ENCODE measurements at places on chromosomes 3 and 15.

DNA sequence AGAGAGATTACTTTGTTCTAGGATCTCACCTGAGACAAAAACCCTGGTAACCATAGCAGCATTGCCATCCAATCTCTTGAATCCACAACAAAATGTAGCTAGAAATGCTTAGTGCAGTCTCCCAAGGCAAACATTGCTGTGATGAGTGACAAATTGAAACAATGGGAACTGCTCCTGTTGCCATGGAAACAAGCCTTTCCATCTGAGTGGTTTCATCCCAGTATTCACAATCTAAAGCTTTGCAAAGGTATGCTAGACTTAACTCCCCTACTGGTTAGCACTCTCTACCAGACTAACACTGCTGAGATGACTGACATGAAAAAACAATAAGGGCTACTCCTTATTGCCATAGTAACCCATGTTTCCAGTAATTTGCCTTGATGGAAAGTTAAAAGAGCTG is 172.6 kb upstream of the CNTN3 start:
- no peak for DNase-seq

- no peak for DNase-seq
Observed at GRCh38 chr15:43189296-43189695, 4.1 kb downstream of the CCNDBP1 start.

DNA sequence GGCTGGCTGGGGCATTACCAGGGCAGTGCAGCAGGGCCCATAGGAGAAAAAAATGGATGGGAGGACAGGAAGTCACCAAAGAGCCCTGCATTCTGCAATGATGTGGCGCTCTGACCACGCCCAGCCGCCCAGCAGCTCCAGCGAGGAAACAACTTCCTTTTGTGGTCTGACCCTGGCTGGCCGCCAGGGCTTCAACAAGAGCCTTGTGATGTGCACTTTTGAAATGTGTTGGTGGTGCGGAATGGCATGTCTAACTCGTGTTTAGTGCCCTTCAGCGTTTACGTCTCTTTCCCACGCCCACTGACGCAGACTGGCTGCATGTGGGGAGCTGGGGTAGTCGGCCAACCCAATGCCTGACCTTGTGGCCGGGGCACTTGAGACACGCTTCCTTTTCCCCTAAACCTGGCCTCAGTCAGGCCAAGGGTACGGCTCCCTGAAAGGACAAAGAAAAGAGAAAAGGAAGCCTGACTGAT is 81.9 kb upstream of the CTNNB1 start:
- DNase-seq, result no peak

DNA sequence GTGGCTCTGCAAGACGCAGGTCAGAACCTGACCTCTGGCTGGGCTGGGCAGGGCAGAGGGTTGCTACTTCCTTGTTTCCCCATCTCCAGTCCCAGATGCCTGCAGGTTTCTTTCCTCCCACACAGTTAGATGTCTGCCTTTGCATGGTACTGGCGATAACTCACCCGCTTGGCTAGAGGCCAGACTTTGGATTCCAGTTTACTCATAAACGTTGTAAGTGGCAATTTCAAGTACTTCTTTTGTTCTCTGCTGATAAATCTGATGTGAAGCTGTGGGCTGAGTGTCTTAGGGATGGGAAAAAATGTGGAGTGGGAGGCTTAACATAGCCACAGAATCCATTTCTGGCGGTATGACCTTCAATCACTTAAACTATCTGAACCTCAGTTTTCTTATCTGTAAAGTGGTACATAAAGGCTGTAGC is 194.2 kb downstream of the EBLN2 start:
- DNase-seq, result no peak

GRCh38 chr15:67769497-67770357 is 55.6 kb upstream of the SKOR1 start:
- DNase-seq, result no peak

DNA sequence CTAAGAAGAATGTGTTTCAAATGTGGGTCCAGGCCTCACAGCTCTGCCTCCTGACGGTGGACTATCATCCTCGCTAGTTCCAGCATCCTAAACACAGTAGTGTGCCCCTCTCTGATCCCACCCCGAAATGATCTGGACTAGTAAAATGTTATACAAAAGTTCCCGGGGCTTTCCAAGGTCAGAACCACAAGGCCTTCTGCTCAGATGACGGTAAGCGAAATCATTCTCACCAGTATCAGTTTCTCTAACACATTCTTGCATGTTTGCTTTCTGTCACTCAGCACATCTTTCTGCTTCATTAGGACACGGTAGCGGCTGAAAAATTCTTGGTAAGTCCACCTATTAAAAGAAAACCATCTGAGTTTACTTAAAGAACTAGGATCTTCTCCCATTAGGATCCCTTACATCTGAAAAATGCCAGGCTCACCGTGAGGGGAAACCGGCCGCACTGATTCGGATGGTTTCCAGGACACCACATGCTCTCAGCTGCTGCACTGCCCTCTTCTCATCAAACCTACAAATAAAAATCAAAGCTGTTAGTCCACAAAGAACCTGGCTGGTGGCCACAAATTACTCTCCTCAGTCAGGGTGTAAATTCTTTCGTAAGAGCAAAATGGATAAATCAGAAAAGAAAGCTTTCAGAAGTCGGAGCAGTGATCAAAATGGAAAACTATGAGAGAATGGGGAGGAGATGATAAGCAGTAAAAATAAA is 83.9 kb upstream of the MYO5C start:
- DNase-seq, result no peak
